ENCODE measurements at places on chromosomes 13 and 19.
A peak's percentile ranks its signal among the peaks of the same experiment; 100 is the strongest.

- no peak for DNase-seq
Measured at GRCh38 chr19:32122258-32122657, 223.2 kb upstream of the ZNF507 start.

- no peak for DNase-seq
Measured at GRCh38 chr19:33290956-33291622, 11.2 kb downstream of the CEBPA start.

DNA sequence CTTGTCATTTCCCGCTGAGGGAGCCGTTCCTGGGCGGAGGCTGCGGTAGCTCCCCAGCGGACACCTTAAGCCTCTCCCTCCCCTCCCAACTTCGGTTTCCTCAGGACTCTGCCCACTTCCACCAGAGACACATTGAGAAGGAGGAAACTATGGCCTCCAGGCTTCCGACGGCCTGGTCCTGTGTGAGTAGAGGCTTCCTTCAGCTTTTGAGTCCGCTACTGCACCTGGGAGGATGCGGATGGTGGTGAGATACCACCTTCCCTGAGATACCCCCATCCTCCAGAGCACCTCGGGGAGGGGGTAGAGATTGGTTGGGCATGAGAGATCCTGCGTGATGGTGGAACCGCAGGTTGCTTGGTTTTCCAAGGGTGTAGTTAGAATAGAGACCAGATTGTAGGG is 955 bp downstream of the ZNF274 start:
- DNase-seq, result no peak

DNA sequence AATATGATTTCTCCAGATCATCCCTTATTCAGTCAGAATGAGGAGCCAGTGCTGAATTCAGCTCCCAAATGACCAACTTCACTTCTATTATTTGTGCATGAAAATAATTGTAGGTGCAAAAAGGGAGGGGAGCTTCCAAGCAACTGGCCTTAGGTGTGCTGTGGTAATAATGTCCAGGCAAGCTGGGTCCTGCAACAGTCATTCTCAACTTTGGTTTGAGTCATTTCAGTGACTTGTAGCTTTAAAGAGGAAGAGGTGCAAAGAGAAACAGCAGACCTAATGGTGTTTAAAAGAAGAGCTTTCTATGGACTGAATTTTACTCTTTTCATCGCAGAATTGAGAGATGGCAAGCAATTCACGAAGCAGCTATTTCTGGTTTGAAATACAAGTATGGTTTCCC is 29.2 kb upstream of the FGF9 start:
- DNase-seq, result no peak

DNA sequence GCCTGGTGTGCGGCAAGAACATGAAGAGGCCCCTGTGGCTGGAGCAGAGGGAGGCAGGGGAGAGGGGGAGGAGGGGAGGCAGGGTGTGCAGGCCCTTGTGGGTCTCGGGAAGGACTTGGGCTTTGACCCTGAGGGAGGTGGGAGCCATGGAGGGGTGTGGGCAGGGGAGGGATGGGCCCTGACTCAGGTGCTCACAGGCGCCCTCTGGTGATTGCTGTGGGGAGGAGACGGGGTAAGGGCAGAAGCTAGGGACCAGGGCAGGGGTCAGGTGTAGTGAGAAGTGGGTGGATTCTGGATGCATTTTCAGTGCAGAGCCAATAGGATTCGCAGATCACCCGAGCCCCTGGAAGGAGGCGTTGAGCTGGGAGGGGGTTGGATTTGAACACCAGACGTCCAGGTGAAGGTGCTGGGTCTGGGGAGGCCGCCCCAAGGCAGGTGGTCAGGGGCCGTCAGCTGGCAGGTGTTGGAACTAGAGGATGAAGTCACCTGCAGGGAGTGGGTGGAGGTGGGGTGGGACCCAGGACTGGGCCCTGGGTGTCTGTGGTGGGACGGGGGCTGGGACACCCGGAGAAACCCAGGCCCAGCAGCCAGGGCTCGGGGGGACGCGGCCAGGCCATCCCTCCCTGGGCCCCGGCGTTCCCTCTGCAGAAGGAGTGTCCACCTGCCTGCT is 185.4 kb downstream of the KDM4B start:
- DNase-seq, result no peak

DNA sequence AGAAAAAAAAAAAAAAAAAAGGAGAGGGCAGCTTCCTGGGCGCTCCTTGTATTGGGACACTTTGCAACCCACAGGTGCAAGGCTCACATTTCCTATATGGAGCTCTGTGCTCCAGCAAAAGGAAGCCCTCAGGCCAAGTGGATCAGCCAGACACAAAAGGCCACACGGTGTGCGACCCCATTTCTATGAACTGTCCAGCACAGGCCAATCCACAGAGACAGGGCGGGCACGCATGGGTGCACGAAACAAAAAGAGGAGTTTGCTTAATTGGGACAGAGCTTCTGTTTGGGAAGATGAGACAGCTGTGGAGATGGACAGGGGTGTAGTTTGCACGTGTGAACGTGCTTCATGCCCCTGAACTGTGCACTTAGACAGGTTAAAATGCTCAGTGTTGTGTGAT is 31.6 kb upstream of the MATK start:
- DNase-seq, result no peak

- DNase-seq, result no peak
Measured at GRCh38 chr13:93265800-93266199, 39.2 kb downstream of the GPC6 start.

DNA sequence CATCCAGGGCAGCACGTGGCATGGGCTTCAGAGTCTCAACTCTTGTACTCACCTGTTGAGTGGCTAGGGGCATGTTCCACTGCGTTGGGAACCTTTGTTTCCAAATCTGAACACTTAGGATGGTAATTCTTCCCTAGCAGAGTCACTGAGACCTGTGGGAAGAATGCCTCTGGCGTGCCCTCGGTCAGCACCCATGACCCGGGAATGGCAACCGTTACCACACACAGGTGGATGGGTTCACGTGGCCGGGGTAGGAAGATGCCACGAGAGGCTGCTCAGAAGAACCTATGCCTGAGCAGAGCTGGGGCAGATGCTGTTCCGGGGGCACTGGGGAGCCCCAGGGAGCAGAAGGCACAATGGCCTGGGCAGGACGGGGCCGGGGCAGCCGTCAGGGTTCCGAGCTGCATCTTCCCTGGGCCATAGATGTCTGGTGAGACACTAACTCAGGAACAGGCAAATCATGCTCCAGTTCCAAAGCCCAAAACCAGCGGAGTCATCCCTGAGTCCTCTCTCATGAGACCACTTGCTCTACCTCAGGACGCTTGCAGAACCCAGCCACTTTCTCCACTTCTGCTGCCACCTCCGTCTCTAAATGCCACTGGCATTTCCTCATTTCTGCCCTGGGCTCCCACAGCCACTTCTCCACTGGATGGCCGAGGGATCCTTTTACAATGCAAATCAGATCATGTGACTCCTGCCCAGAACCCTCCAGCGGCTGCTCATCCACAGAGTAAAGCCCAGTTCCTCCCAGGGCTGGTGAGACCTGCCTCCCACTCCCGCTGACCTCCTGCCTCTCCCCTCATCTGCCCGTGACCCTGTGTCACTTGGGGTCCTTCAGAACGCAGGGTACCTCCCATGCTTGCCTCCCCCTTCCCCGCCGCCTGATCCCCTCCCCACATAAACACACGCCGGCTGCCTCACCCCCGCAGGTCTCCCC is 36.7 kb downstream of the FAM124A start:
- DNase-seq, result no peak

DNA sequence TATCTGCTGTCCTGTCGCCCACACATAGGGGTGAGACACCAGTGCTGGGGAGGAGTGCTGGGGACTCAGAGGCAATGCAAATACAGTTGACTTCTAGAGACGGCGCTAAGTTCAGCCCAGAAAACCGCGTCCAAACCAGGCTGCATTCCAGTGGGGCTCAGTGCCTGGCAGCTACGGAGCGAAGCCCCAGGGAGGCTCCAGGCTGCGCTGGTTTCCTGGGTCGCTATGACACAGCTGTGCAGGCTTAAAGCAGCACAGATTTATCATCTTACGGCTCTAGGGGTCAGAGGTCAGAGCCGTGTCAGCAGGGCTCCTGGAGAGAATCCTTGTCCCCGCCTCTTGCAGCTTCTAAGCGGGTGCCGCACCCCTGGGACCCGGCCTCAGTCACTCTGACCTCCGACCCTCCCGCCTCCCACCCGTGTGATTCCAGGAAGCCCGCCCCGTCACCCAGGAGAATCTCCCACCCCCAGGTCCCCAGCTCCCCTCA is 61.6 kb downstream of the ANKRD10 start:
- no peak for DNase-seq

GRCh38 chr19:41919948-41920712 is 8.1 kb downstream of the ERFL start:
- DNase-seq, result no peak

DNA sequence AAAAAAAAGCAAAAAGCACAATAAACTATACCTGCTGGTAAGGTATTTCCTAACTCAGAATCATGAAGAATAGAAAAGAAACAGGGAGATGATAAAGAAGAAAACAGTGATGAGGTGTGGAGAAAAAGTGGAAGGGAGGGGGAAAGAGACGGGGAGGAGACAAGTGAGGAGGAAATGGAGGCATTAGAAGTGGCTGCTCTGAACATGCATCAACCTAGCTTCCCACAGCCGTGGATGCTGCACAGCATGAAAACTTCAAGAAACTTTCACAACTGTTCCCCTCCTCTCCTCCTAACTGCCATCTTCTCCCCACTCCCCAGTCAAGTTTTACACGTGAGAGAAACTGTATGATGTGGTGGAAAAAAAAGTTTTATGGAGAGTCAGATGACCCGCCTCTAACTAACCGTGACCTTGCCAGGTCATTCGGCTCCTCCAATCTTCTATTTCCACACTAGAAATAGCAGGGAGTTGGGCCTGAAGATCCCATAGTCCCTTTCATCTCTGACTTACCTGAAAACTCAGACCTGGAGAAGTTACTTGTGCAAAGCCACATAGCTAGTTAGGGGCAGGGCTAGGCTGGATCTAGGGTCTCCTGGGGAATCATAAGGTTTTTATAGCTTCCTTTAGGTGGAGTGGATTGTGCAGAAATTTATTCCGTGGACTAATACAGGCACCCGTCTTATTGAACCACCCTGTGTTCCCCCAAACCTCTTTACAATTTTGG is 461.9 kb downstream of the KLF5 start:
- no peak for DNase-seq

- DNase-seq, result no peak
Measured at GRCh38 chr19:7550987-7551761, 15.7 kb downstream of the PNPLA6 start.

DNA sequence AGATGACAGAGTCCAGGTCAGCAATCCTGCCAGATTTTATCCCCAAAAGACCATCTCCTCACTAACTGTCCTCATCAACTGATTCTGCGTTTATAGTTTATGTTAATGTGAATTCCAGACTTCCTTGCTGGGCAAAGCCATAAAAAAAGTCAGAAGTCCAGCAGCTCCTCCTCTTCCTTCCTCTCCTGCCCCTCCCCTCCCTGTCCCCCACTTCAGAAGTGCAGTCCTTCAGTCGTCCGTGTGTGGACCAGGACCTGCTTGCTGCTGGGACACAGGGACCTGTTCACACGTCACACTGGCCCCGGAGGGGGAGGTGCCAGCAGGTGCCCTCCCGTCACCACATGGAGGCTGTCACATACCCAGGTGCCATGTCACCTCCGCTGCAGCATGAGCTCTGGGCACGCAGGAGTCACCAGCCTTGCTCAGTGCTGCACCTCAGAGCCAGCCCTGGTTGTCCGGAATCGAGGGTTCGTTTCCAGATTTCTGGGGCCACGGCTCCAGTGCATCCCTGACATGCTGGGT is 4.0 kb upstream of the MCF2L start:
- no peak for DNase-seq

- no peak for DNase-seq
Measured at GRCh38 chr13:95533545-95534160, 18.9 kb upstream of the CLDN10 start.

GRCh38 chr13:44768775-44769581 is 192.8 kb upstream of the TSC22D1 start:
- no peak for DNase-seq

DNA sequence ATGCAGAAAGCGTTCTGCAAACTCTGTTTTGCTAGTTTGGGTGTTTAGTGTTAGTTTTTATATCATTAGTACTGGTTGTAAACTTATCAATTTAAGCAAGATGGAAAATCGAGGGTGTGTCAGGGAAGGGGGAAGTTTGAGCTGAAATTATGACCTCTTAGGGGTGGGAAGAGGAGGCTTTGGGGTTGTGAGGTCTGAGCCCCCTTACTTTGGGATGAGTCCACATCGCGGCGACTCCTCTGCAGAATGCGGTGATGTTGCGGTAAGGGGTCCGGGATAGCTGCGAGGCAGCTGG is 743 bp upstream of the NDUFS7 start:
- DNase-seq, result no peak

DNA sequence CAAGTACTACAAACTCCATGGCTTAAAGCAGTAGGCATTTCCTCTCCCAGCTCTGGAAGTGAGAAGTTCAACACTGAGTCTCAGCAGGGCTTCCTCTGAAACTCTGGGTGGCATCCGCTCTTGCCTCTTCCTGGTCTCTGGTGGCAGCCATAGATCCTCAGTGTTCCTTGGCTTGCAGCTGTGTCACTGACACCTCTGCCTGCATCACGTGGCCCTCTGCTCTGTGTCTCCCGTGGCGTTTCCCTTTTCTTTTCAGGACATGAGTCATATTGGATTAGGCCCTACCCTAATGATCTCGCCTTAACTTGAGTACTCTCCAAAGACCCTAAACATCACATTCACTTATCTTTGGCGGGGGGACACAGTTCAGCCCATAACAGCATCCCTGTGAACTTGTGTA is 466.7 kb downstream of the MYO16 start:
- DNase-seq, result no peak

GRCh38 chr19:494171-495080 is 1.9 kb upstream of the MADCAM1 start:
- no peak for DNase-seq

GRCh38 chr19:16041299-16041990 is 34.9 kb upstream of the TPM4 start:
- peak; percentile 67 for DNase-seq

- DNase-seq, result no peak
Measured at GRCh38 chr19:33705860-33706259, 84.1 kb downstream of the CHST8 start.

- no peak for DNase-seq
Measured at GRCh38 chr19:52995711-52996110, 18.0 kb upstream of the ERVV-1 start.

GRCh38 chr13:71621174-71622124 is 245.6 kb downstream of the DACH1 start:
- no peak for DNase-seq

- DNase-seq, result no peak
Measured at GRCh38 chr19:6223461-6224307, 56.1 kb downstream of the MLLT1 start.

GRCh38 chr13:93834051-93834450 is 607.4 kb downstream of the GPC6 start:
- no peak for DNase-seq

DNA sequence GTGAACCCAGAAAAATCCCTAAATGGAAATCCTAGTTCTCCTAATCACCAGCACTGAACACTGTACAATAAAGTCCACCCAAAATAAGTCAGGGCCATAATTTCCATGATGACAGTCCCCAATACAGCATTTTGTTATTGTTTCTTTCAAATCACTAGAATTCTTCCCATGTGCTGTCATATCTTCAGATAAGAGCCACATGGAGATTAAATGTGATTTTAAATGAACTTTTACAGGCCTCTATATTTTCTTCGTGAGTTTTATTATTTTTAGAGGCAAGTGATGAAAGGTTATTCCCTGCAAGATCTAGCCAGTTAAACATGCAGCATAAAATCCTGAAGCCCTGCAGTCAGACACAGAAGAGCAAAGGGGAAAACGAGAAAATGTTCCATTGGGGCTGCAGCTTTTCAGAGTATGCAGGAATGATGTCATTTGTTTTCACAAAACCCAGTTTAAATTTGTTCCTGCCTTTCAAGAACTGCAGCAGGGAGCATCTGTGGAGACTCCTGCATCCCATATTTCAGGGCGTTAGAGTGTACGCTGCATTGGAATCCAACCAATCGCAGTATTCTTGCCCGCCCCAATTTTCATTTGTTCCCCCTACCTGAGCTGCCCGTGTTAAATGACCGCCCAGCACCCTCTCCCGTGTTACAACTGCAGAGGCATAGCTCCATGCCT is 167.2 kb upstream of the KLF12 start:
- no peak for DNase-seq
